ENCODE measurements at places on chromosomes 3 and 15.
A peak's percentile ranks its signal among the peaks of the same experiment; 100 is the strongest.

- DNase-seq, result no peak
These were observed 2.7 kb downstream of the MAP6D1 start for GRCh38 chr3:183822631-183823030.

DNA sequence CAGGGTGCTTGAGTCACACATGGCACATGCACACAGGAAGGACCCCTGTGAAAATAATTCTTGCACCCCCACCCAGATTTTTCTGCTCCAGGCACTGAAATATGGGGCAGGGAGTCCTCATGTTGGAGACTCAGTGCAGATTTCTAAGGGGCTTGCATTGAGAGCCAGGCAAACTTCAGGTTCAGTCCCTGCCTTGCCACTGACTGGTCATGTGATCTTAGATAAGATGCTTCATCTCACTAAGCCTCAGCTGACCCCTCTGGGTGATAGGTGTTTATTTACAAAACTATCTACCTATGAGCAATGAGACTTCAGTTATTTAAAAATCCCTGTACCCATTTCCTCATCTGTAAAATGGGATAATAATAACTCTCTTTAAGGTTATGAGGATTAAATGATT lies 30.1 kb upstream of the C3orf80 start:
- no peak for DNase-seq

GRCh38 chr3:126646674-126647073 lies 8.2 kb downstream of the TXNRD3 start:
- no peak for DNase-seq

GRCh38 chr3:63932509-63933212 lies 20.5 kb upstream of the SCAANT1 start:
- DNase-seq, result no peak

DNA sequence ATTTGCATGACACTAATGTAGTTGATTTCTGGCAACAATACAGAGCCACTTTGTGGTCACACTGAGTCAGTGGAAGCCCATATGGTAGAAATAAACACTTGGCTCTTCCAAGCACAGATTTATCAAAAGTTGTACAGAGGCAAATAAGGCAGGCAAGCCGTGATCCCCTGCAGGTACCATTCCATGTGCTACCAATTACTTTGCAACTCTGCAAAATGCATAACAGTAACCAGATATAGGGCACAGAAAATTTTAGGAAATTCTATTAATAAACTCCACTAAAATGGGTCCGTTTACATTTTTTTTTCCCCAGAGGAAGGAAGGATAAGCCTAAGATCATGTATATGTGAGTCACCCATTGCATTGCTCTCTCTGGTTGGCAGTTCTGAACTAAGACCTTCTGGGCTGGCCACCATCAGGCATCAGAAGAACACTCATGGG lies 103.1 kb upstream of the PTX3 start:
- DNase-seq, result no peak

- no peak for DNase-seq
These were observed 29.8 kb upstream of the APOD start for GRCh38 chr3:195613468-195614069.

GRCh38 chr15:69072906-69073305 lies 58.4 kb downstream of the NOX5 start:
- DNase-seq, result no peak

- no peak for DNase-seq
These were observed 23.5 kb downstream of the KIF9 start for GRCh38 chr3:47259114-47259513.

DNA sequence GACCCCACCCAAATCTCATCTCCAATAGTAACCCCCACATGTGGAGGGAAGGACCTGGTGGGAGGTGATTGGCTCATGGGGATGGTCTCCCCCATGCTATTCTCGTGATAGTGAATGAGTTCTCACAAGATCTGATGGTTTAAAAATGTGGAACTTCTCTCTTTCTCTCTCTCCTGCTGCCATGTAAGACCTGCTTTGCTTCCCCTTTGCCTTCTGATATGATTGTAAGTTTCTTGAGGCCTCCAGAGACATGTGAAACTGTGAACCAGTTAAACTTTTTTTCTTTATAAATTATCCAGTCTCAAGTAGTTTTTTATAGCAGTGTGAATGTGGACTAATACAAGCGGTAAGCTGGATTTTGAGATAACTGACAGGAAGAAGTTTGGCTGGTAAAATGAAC lies 60.3 kb upstream of the MBNL1 start:
- DNase-seq, result no peak

- no peak for DNase-seq
These were observed 9.5 kb downstream of the PARP14 start for GRCh38 chr3:122690096-122690495.

DNA sequence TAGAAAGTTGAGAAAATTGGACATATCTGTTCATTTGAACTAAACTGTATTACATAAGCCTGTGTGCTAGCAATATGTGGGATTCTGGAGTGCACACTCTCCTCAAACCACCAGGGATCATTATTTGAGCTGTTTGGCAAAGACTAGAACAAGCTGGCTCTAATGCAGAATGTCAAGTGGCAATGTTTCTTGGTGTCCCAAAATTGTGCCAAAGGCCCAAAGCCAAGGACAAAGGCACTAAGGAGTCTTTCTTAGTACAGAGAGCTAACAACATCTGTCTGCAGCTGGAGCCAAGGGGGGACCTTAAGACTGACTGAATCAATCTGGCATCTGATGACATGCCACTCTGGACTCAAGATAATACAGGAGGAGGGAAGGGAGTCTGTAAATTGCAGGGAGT lies 76.7 kb upstream of the STRIT1 start:
- DNase-seq, result no peak

DNA sequence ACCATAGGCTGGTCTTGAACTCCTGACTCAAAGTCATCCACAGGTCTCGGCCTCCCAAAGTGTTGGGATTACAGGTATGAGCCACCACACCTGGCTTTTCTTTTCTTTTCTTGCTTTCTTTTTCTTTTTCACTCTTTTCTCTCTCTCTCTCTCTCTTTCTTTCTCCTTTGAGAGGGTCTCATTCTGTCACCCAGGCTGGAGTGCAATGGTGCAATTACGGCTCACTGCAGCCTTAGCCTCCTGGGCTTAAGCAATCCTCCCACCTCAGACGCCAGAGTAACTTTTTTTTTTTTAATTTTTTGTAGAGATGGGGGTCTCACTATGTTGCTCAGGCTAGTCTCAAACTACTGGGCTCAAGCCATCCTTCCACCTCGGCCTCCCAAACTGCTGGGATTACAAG lies 133.1 kb upstream of the UBE2E1 start:
- no peak for DNase-seq

DNA sequence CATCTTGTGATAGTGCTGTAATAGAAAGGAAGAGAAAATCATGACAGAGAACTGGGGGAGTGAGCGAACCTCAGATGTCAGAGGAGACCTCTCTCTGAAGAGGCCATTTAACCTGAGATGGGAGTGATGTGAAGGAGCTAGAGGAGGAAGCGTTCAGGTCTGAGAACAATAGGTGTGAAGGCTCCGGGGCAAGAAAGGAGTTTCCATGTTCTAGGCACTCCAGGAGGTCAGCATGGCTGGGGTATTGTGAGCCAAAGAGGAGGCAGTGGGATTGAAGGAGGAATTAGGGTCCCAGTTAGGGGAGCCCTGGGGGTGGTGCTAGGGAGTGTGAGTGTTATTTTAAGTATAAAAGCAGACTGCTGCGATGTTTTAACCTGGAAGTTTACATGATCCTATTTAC lies 8.8 kb upstream of the FILIP1L start:
- no peak for DNase-seq

DNA sequence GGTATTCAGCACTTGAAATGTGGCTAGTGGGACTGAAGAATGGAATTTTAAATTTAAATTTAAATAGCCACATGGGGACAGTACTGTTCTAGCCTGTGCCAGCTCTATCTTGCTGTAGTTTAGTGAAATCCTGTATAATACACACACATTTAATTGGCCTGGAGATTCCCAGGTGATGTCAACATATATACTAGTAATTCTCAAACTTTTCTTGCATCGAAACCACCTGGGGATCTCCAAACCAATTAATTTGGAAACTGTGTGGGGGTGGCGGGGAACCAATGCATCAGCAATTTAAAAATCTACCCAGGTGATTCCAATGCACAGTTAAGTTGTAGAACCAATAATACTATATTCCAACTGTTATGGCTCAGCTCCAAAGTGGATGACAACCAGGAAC lies 228.9 kb upstream of the MRPL3 start:
- DNase-seq, result peak; percentile 2

DNA sequence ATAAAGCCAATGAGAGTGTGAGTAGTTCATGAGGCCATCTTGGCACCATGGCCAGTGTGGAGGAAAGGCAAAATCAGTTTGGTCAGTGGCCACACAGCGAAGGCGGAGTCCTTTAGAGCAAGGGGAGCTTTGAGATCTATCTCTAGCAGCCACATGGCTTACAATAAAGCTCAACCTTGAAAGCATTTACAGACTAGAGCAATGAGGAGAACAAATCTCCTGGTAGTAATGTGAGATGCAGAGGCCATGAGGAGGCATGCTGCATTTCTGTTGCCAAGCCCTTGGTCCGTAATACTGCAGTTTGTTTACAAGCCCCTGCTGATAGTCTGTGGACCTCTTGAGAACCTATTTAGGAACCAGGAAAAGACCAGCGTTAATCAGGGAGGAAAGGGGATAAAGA lies 381.5 kb upstream of the C2CD4B start:
- no peak for DNase-seq

GRCh38 chr3:172511783-172512762 lies 11.2 kb downstream of the TNFSF10 start:
- peak; percentile 61 for DNase-seq

DNA sequence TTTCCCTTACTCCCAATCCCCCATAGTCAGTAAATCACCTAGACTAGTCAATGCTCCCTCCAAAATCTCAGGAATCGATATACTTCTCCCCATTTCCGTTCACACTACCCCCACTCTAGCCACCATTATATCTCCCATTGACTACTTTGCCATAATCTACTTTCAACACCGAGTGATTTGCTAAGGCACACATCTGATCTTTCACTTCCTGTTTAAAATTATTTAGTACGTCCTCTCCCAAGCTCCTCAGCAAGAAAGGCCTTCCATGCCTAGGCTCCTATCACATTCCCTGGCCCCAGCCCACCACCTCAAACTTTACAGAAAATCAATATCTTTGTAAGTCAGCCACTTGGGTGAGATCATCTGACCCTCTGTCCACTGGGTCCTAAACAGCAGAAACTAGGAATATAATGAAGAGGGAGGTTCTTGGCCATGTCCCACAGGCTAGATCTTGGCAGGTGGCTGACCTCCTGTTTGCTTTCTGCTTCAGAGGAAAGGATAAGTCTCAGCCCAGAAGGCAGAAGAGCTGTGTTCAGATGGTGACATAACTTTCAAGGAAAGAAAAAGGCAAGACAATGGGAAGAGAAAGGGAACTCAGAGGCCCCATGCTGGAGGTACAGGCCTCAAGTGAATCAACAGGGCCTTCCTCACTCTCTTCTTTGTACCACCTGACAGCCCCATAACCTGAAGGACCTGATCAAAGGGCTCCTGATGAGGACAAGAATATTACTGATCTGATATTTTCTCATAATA lies 103.0 kb downstream of the RPL22L1 start:
- no peak for DNase-seq

- DNase-seq, result no peak
These were observed 46.8 kb upstream of the TBC1D23 start for GRCh38 chr3:100213891-100214573.

DNA sequence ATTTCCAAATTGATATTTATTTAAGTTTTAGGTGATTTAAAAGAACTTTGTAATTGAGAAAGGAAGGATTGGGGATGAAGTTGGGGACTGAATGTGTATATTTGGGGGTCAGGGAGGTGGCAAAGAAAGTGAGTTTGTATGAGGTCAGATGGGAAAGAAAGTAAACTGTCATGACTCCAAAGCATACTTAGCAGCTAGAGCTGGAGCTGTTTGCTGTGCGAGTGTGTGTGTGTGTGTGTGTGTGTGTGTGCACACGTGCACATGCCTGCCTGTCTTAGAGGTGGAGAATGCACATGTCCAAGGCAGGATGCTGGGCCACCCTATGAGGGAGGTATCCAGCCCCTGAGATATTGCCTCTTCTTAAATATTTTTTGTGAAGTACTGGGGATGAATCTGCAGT lies 21.0 kb downstream of the BOC start:
- no peak for DNase-seq

DNA sequence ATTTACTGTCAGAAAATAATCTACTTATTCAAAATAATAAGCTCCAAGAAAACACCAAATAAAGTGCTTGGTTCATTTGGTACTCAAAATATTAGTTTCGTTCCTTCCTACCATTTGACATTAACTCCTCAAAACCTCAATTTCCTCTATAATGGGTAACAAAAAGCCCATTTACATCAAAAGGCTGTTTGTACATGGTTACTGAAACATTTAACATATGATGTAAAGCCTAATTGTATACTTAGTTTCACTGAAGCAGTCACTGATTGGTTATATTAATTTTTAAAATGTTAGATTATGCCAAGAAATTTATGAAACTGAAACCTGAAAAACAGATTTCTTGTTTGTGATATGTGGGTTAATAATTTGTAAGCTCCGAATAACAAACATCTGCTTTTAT lies 14.7 kb downstream of the XRN1 start:
- no peak for DNase-seq

DNA sequence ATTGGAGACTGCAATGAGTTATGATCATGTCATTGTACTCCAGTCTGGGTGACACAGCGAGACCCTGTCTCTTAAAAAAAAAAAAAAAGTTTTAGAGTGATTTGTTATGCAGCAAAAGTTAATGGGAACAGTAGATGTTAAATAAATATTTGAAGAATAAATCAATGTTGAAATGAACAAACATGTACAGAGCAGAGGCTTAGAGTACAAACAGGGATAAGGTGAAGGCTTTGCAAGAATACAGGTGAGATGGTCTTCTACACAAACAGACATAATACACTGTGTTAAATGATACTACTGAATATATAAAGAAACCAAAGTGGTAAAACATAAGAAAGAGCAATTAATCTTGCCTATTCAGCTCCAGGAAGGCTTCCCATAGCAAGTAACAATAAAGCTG lies 265.4 kb downstream of the CNTN3 start:
- no peak for DNase-seq

DNA sequence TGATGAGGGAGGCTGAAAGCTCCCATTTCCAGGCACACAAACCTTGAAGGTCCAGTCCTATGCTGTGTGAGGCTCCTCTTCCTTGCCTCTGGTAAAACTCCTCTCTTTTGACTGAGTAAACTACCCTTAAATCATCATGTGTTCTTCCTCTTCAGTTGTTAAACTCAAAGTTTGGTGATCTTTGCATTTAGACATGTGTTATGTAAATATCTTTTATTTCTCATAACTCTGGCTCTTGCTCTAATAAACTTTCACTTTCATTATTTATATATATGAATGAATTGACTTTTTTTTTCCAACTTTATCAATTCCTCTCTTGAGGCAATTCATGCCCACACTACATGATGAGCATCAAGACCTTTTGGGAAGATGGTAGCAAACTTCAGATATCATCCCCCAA lies 26.6 kb downstream of the SUCNR1 start:
- no peak for DNase-seq

- DNase-seq, result no peak
These were observed 7.2 kb upstream of the RBP1 start for GRCh38 chr3:139546772-139547171.

Data from stimulated activated naive CD4-positive, alpha-beta T cell treated with Interleukin-2 at 50 U/mL for 16 hours (primary cell).